ENCODE measurements at places on chromosomes 5 and 9.

- DNase-seq, result no peak
These were observed 1.7 kb downstream of the TRIO start for GRCh38 chr5:14144586-14145434.

GRCh38 chr5:66138637-66139317 is 5.3 kb upstream of the SREK1 start:
- no peak for DNase-seq

DNA sequence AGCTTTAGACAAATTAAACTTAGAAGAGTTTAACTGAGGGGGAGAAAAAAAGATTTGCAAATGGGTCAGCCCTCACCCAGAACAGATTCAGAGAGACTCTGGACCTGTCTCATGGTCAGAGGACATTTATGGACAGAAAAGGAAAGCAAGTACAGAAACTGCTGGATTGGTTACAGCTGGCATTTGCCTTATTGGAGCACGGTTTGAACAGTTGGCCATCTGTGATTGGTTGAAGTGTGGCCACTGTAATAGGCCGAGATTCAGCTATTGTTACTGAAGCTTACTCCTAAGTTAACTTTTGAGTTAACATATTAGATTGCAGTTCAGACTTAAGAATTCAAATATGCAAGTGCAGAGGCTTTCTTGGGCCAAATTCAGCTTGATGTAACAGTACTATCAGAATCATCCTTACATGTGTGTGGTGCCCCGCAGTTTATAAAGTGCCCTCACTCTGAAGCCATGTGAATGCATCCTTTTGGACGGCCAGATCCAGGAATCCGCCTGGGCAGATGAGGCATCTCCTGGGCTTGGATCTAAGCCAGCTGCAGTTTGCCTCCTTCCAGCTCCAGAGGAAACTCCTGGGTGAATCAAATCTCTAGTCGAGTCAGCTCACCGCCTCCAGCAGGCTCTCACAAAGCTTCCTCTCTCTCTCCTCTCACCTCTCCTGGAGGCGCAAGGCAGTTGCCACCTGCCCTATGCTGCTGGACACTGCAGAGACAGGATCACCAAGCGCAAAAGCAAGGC is 165.2 kb downstream of the ADAMTS12 start:
- no peak for DNase-seq

GRCh38 chr5:23635938-23636337 is 128.5 kb downstream of the PRDM9 start:
- no peak for DNase-seq

- DNase-seq, result no peak
These were observed 89.2 kb downstream of the SEMA4D start for GRCh38 chr9:89408628-89409101.

GRCh38 chr5:140110646-140110957 is 3.3 kb upstream of the PURA start:
- DNase-seq, result no peak

GRCh38 chr5:122170620-122171019 is 41.3 kb downstream of the ZNF474 start:
- DNase-seq, result no peak

- DNase-seq, result no peak
These were observed 6.9 kb upstream of the TMEM161B start for GRCh38 chr5:88275581-88275980.

- no peak for DNase-seq
These were observed 579.5 kb downstream of the CAAP1 start for GRCh38 chr9:26313108-26313507.

GRCh38 chr9:101028346-101029314 is at the start of gene PLPPR1:
Gene PLPPR1, plus strand, starts transcription at chr9:101028727.
- DNase-seq, result peak; percentile 27

DNA sequence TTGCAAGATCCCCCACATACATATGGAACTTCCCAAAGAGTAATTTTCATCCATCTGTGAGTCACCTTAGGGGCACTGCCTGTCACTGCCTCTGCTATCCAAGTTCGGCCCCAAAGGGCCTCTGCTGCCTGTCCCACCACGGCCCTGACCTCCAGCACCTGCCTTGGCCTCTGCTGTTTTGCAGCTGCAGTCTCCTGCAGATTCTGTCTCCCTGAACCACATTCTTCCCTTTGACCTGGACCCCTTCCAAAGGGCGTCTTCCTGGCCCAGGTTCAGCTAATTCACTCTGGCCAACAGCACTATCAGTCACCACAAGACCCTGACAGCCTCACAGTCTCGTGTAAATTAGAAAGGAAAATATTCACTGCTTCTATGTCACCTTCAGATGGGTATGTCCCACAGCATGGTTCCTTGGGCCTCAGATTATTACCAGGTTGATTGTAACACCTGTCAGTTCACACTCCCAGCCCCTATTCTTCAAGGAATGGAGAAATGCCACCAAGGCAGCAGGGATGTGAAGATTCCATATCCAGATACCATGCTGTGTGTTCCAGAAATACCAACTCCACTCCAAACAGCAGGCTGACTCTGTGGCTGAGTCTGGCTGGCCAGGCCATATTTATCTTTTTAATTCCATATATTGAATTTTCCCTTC is 479.3 kb downstream of the ARHGEF28 start:
- no peak for DNase-seq

- DNase-seq, result peak; percentile 52
These were observed 44.3 kb upstream of the SARDH start for GRCh38 chr9:133782157-133783130.

- no peak for DNase-seq
These were observed 91.1 kb upstream of the CD180 start for GRCh38 chr5:67287510-67288268.

DNA sequence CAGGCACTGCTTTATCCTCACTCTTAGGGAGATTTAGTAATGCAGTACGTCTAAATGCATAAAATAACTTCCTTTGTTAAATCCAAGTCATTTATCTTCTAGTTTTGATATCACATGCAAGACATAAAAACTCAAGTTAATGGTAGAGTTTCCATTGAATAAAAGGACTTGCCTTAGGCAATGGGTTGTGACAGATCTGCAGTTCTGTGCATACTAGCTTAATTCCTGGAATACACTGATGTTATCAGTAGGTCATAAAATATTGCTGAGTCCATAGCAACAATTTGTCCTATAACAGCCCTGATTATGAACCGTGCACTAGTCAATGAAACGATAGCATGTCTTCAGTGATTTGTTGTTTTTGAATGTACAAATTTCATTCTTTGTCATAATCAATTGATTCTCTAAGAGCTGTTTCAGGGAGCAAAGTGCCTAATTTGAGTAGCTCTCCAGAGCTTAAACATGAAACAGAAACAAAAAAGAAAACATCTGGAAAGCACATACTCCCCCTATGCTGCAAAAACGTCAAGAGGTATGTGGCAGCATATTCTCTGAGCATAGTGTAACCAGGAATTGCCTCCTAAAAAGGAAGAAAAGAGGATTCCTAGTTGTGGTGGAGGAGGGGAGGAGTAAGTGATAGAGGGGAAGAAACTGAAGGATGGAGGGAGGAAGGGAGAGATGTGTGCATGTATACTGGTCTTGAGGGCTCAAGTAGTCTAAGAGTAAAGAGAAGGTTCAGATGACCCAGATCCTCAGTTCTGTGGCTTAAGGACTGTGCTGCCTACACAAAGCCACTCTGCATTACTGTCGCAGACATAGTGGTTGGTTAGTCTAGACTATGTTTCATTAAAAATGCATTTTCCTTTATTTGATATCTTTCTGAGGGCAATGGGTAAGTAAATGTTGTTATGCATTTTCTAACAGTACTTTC is 589.2 kb downstream of the PRR16 start:
- no peak for DNase-seq

DNA sequence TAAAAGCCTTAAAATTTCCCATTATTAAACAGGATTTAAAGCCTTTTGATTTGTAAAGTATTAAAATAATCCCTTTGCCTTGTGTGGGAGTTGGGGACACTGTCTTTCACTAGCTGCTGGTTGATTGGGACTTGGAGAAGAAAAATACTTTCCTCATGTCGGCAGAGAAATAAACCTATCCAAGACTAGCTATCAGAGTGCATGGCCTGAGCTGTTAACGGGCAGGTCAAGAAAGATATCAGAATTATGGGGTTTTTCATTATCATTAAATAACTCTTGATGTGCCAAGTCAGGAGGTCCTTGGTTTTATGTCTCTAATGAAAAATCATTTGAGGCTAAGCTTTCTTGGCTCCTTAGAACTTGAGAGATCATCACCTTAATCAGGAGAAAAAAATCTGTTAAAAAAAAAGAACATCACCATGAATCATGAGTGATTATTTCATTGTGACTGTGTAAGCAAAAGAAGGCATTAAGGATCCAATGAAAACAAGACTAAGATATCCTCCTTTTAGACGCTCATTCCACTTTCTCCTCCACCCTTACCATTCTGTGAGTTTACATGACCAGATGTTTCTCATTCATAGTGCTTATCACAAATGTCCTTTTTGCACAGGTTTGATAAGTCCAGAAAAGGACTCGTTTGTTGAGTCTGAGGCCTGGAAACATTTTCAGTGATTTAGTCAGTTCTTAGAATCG is 140.4 kb upstream of the EGFLAM start:
- no peak for DNase-seq

DNA sequence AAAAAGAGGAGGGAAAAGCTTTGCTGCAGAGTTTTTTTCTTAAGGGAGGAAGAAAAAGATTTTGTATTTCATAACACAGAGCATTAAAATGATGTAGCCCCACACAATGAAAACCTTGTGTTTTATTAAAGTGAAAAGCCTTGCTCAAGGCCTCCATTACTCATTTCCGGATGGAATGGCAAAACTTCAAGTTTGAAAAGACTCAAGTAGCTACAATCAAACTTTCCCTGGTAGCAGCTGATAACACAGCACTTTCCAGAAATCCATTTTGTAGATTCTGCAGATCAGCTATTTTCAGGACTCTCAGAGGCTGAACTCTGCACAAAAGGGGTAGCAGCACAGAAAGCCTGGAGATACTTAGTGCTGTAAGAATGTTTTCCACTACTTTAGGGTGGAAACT is 374.8 kb downstream of the NFIB start:
- DNase-seq, result no peak

- DNase-seq, result no peak
These were observed 82.7 kb downstream of the PARP8 start for GRCh38 chr5:50749181-50749580.

DNA sequence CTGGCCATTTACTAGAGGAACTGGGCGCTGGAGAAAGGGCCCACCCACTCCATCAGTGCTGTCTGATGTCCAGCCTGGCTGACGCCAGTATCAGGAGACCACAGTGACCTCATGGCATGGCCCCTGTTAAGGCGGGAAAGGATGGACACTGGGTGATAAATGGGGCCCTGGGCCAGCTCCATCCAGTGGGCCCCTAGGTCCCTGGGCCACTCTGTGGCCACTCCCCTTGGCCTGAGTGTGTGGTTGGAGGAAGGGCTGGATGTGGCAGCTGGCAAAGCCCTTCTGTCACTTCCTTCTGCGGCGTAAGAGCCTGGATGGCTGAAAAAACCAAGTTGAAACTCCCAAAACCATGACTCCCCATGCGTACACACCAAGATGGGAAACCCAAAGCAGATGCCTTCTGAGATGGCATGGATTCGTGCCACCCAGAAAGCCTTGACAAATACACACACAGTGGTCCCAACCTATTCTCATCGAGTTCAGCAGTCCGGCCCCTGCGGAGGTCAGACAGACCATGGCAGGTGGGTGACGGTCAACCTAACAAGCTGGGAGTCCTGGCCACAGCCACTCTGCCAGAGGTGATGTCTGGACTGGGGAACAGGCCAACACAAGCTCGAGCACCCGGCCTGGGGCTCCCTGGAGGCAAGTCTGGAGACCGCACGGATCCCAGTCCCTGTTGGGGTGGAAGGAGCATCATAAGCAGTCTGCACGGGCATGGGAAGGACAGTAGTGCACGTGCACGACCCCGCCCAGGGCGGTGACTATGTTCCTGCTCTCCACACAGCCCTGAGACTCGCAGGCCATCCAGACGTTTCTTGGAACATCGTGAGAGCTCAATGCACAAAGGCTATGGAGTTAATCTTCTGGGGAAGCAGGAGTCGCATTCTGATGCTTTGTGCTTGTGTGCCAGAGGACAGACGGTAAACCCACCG is 45.2 kb upstream of the NOTCH1 start:
- DNase-seq, result no peak

DNA sequence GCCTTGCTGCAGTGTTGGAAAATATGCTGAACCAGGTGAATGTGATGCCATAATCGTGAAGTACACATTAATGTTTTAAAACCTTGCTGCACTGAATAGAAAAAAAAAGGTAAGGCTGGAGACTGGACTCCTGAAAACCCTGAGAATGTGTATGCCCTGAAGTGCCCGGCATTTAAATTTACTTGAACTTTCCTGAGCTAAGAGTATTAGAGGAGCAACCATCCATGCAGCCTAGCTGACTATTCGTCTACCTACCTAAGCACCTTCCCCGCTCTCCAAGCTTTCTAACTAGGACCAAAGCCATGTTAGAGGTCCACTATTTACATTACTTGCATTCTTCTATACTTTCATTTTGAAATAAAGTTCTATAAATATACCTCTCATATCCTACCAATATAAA is 1.4 kb downstream of the GABRG2 start:
- DNase-seq, result no peak

DNA sequence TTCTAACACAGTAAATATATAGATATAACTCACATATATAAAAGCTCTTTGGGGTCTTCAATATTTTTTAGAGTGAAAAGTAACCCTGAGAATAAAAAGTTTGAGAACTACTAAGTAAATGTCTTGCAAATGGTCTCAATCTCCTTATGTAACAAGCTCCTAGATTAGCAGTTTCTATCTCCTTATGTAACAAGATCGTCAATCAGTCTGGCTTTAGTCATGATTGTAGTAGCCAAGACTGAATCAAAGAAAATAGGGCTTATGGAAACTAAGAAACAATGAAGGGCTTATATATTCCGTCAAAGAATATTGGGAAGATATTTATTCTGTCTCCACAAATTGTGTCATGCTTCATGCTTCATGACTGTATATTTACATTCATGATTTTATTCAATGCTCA is 22.4 kb upstream of the FREM1 start:
- DNase-seq, result no peak

DNA sequence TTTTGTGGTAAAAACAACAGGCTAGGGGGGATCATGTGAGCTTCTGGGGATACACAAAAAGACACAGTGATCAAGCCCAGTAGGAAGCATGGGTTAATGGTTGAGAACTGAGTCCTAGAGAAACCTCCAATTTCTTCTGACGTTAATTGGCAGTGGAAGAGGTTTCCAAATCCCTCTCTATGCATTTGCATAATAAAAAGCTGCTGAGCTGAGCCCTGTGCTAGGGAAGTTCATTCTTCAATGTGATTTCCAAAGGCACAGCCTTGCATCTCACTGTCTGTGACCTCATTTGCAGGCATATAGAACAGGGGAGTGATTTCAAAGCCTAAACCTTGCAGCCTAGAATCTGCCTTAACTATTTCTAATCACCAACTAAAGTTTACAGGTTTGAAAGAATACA is 812 bp downstream of the DNAH5 start:
- no peak for DNase-seq

DNA sequence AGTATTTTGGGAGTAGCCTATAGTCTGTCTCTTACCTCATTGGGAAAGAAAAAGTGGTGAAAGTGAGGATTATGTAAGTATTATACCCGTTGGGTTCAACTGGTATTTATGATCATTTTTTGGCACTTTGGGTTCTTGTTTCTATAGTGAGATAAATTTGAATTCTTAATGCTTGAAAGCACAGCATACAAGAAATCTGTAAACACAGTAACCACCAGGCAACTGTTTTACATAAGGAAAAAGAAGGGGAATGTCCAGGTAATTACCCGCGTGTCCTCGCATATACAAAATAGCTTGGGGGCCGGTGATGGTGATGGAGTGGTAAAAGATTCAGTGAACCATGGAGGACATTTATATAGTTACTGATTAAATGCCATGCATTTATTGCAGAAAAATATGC is 60.5 kb downstream of the BASP1 start:
- no peak for DNase-seq

All from iPS DF 6.9 (cell line).